ENCODE measurements at places on chromosomes 12 and 14.

GRCh38 chr14:37320106-37320505 lies 122.4 kb downstream of the MIPOL1 start:
- no peak for DNase-seq

DNA sequence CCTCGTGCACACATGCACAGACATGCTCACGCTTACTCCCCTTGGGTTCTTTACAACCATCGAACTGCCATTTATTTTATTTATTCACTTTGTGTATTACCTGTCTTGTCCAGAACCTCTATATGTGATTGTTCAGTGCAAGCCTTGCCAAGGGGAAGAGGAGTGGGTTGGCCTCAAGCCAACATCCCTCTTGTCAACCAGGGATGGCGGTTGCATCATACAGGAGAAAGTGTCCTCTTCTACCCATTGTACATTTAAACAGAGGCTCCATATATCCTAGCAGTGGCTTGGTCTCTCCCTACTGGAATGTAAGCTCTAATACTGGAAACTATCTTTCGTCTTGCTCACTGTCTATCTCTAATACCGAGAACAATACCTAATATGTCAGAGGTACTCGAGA lies 108.4 kb downstream of the C12orf42 start:
- DNase-seq = no peak

GRCh38 chr14:52179141-52179790 lies 88.2 kb upstream of the PTGDR start:
- no peak for DNase-seq

DNA sequence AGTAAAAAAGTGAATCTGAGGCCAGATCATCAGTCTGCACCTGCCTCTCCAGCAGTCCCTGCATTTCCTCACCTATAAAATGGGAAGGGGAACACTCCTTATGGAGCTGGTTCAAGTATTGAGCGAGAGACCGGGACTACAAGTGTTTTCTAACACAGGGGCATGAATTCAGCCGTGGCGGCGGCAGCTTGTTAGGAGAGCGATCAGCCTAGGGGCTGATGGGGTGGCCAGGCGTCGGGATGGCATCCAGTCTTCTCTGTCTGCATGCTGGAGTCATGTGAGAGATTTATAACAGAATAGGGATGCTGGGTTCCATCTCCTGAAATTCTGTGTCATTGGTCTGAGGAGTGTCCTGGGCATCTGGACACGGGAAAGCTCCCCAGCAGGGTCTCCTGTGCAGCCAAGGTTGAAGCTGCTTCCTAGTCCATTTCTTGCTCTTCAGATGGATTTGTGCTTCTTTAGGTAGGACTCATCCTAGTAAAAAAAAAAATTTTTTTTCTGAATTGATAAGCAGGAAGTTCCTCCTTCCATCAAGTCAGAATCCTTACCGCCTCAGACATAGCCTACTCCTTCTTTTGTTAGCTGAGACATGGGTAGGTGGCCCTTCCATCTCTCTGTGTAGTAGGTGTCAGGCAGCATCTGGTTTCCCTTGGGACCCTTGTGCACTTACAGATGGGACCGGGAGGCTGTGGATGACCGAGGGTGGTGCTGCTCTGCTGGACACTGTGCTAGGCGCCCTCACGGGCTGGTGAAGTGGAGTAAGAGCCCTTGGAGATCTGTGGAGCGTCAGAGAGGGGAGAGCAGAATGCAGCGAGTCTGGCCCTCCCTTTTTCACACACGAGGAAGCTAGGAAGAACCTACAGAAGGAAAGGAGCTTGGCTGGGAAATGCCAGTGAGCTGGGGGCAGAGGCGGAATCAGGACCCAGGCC lies 146.7 kb downstream of the TSPAN9 start:
- no peak for DNase-seq

- no peak for DNase-seq
Observed at GRCh38 chr14:33925235-33925634, 25.6 kb downstream of the EGLN3 start.

DNA sequence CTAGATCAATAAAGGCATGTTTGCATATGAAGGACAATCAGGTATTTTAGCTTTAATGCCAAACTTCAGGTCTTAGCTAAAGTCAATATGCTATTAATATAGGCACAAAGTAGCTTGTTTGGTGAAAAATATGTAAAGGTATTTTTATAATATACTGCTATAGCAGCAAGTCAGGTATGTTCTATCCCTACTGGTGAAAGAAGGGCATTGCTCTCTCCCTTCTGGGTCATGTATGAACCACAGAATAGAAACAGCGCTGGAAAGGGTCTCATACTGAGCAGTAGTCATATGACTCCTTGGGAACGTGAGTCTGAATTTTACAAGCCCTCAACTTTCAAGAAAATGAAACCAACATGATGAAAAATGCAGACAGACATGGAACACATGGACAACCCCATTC lies 314.6 kb downstream of the GRIN2B start:
- DNase-seq = no peak
